ENCODE measurements at places on chromosomes 6 and 20.
A peak's percentile ranks its signal among the peaks of the same experiment; 100 is the strongest.

GRCh38 chr20:13302647-13303450, 81.8 kb downstream of the ISM1 start:
- DNase-seq = peak; percentile 5

DNA sequence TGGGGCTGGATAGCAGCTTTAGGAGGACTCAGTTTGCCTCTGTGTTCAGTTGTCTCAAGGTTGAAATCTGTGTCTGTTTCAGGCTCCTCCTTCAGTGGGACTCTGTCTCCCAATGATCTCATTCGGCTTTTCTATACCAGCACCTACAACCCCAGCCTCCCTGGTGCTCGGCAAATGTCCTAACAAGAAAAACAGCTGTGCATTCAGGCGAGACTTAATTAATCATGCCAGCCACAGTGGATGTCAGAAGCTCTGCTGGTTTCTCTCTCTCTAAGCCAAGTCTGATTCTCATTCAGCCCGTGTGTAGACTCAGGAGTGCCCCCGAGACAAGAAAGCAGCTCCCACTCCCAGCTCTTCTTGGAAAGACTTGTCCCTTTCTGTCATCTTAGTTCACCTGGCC, 46.8 kb downstream of the SUN5 start:
- DNase-seq = no peak

DNA sequence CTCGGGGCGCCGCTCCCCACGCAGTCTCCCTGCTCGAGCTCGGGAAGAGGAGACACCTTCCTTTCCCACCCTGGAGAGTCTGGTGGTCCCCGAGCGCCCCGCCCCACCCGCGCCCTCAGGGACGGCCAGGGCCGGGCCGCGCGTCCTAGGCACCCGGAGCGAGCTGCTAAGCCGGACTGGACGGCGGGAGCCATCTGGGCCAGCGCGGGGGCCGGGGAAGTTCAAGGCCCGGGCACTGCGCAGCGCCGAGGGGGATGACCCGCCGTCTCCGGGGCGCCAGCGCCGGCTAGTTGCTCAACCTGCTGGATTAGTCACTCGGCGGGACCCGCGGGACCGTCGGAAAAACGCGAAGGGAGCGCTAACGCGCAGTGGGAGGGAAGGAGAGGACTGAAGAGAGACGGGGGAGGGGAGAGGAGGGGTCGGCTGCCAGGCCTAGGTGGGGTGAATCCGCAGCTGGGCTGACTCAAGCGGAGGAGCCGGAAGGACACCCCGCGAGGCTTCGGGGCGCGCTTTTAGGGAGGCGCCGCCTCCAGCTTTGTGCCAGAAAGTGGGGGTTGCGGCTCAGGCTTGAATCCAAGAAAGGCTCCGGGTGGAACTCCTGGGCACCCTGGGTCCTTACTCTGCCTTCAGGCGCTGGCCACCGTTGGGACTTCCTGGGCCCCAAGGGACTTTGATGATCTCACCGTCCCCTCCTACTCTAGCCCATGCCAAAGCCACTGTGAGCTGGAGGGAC, 75.7 kb upstream of the FOXP4 start:
- DNase-seq = no peak

DNA sequence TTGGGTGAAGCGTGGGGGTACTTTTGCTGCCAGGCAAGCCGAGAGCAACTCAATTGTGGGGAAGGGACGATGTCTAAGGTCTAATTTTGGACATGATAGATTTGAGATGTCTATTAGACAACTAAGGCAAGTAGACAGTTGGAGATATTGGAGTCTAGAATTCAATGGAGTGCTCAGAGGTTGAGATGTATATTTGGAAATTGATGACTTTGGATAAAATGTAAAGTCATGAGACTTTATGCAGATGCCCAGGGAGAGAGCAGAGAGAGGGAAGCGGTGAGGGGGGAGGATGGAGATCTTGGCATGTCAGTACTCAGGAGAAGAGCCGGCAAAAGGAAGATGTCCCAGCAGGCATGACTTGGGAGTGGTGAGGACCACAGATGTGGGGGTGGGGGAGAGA, 6.9 kb downstream of the MYLK2 start:
- DNase-seq = no peak

DNA sequence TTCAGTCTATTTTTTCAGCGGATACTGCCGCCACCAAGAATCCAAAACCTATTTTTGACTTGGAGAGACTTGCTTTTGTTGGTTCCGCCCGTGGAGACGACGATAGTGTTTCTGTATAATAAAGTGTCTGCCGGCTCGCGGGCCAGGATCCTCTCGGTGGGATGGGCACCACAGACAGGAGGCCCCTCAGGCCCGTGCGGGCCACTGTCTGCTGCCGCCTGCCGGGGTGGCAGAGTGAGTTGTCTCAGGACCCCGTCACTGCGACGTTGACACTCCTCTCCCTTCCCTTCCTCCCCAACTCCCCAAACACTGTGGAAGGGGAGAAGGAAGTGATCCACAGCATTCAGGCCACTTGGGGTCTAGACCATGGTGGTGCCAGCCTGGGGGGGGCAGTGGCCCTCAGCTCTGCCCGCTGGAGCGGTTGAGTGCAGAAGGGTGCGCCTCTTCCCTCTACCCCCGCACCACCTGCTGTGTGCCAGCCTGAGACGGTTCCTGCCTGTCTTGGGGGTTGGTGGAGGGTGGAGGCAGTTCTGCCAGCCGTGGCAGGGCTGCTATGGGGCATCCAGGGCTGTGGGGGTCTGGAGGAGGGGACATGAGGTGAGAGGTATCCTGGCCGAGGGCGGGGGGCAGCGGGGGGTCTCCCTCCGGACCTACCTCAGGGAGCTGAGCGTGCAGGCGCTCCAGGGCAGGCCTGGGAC, 17.5 kb downstream of the RBM38 start:
- no peak for DNase-seq
